ENCODE measurements at places on chromosomes 1 and 21.

- no peak for DNase-seq
Measured at GRCh38 chr1:1219341-1219740, 5.4 kb upstream of the TNFRSF4 start.

- no peak for DNase-seq
Measured at GRCh38 chr1:185045814-185046492, 595 bp downstream of the RNF2 start.

- DNase-seq: no peak
Measured at GRCh38 chr1:36557041-36558000, 74.6 kb upstream of the CSF3R start.

- DNase-seq: no peak
Measured at GRCh38 chr1:229452956-229453801, 19.3 kb upstream of the ACTA1 start.

DNA sequence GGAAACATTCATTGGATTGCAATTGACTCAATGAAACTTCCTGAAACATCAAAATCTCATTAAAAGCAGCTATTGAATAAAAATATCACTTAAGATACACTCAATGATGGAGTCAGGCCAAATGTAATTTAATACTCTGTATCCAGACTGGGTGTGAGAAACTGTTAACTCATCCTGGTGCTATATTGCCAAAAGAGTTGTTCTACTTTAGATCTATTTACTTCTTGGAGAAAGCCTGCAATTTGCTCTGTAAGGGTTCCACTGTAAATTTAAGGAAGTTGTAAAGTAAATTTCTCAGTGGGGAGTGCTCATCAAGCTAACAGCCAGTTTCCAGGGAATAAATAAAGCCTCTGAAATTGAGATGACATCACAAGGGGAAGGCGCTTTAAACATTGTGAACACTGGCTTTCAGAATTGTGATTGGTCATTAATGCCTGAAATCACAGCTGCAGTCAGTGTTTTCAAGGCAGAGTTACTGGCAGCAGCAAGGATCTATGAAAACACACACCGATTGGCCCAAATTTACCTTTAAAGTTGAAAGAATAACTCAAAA lies 91.4 kb downstream of the OLFM3 start:
- DNase-seq: no peak
